ENCODE measurements at places on chromosomes 4 and X.

- no peak for DNase-seq
Measured at GRCh38 chr4:105059337-105059736, 87.3 kb upstream of the TET2 start.

GRCh38 chr4:41334182-41334581 lies 77.5 kb downstream of the UCHL1 start:
- DNase-seq: no peak

- DNase-seq: no peak
Measured at GRCh38 chrX:79400623-79401022, 33.5 kb upstream of the ITM2A start.

GRCh38 chr4:142687547-142688275 lies 158.4 kb downstream of the INPP4B start:
- no peak for DNase-seq

DNA sequence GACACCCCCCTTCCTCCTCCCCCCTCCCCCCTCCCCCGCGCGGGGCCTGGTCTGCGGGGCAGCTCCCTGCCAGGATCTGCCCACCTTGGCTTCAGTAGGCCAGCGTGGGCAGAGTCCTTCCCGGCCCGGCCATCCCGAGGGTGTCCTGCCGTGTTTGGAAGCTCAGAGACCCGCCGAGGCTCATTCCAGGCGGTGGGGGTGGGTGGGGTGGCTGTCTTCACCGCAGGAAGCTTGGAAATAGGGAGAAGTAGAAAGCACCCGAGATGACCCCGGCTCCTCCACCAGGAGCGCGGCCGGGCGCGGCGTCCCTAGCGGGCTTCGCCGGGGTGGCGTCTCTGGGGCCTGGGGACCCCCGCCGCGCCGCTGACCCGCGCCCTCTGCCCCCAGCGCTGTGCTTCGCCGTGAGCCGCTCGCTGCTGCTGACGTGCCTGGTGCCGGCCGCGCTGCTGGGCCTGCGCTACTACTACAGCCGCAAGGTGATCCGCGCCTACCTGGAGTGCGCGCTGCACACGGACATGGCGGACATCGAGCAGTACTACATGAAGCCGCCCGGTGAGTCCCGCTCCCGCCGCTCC lies 1.6 kb downstream of the NAT8L start:
- no peak for DNase-seq

DNA sequence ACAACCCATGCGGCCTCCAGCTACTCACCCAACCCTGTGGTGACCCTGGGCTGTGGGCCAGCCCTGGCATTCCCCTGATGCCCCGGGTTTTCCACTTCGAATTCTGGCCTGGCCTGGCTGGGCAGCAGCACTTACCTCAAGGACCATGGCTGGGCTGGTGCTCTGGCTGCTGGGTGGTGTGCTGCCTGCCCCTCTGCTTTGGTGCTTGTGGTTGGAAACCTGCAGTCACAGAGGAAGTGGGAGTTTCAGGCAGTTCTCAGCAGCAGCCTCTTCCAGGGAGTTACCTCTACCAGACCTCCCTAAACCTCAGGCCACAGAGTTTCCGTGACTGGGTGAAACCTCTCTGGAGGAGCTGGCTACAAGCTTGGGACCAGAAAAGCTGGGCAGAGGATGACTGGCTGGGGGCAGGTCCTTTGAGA lies at the start of gene CXCR3:
Gene CXCR3 (minus strand): TSS at position 209 of the 419 bp plus-strand sequence. CDS start 62 bp downstream, at position 147.
- no peak for DNase-seq

DNA sequence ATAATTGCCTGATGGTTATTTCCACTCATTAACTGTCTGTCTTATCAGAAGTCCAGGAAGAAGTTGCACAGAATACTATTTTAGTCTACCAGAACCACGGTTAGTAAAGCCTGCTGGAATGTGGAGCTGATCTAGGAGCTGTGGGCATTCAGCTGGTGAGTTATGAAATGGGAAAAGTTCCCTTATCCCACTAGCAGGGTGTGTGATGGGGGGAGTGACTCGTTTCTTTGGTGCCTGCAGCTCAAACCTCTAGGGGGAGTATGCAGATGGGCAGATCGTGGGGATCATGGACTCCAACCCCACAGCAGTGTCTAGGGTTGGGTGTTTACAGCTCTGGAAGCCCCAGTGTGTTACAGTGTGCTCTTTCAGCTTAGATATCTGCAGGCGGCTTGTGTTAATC lies 305.7 kb upstream of the BOD1L1 start:
- no peak for DNase-seq

- no peak for DNase-seq
Measured at GRCh38 chr4:107035819-107036583, at the start of gene DKK2. TSS of gene DKK2 (minus strand) at chr4:107036313. CDS start at chr4:107035591, 722 bp downstream.

GRCh38 chr4:163077680-163078079 lies 89.0 kb downstream of the NAF1 start:
- DNase-seq: no peak

- DNase-seq: no peak
Measured at GRCh38 chr4:31548021-31548420, 827.9 kb downstream of the PCDH7 start.

DNA sequence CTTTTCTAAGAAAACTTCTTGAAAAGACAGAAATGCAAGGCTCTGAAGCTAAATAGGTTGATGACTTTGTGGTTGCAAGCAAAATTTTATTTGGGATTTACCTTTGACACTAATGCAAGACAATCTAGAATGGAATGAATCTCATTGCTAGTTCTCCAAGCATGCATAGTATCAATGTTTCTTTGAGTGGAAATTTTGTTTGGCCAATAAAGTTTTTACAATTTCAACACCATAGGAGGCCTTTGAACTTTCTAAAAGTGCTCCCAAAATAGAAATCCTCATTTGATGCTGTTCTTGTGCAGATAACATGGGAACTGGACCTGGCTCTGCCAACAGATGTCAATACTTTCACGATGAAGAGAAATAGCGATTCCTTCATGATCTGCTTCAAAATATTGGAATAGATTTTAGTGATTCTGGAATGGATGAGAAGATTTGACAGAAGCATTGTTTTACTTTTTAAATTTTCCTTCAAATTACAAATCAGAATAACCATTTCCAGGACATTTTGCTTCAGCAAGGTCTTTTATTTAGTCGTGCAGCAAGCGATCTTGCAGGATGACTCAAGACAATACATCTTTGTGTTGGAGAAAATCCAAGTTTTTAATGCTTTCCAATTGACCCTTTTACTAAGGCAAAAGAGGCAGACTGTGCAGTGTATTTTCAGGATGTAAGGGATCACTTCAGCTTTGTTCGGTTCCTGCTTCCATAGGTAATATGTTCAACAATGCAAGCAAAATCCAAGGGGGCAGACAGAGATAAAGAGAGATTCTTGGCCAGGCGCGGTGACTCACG lies 51.7 kb upstream of the OTUD4 start:
- no peak for DNase-seq

- DNase-seq: no peak
Measured at GRCh38 chrX:55008571-55009358, 8.6 kb downstream of the APEX2 start.

DNA sequence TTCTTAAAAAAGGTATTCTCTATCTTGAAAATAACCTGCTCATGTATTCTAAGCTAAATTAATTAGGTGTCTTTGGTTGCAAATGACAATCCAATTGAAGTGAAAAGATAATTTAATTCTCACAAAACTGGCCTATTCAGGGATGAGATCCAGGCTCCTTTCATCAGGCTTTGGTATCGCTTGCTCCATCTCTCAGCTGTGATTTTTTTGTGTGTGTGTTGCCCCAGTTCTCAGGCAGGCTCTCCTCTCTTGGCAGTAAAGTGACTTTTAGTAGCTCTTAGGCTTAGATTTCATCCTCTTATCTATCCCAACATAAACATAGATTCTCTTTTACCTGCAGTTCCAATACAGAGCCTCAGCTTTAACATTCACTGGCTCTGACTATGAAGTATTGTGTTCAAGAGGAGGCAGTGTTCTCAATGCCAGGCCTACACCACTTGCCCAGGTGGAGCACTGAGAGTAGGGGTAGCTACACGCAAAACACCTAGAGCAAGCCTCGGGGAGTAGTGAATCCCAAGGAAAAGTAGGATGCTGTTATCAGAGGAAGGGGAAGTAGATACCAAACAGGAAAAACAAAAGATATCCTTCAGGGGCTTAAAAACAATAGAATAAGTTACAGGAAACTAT lies 392.4 kb upstream of the ATOH1 start:
- no peak for DNase-seq

DNA sequence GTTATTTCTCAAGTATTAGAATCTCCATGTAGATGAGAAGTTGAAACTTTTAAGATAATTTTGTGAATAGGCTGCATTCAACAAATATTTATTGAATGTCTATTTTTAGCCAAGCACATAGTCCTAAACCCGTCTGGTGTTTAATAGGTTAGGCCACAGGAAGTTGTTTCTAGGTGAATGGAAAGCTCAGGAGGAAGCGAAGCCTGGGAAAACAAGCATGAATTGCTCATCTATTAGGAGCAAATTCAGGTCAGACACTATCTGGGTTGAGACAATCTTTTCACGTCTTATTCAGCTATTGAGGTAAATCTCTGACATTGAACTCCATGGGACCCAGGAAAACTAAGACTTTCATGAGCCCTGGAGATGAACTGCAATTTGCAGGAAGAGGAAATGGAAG lies 43.1 kb upstream of the FREM3 start:
- no peak for DNase-seq

DNA sequence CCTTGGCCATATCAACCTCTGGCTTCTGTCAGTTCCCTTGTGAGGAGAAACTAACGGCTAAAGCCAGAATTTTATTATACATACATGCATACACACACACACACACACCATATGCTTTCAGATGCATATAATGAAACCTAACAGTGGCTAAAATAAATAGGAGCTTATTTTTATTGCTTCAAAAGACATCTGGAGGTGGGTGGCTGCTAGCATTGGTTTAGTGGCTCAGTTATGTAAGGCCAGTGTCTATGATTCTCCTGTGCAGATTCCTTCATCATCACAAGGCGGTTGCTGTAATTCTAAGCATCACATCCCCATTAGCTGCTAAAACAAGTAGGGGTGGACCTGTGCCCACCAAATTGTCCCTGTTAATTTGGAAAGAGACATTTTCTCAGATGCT lies 110.8 kb downstream of the MAPK10 start:
- no peak for DNase-seq

DNA sequence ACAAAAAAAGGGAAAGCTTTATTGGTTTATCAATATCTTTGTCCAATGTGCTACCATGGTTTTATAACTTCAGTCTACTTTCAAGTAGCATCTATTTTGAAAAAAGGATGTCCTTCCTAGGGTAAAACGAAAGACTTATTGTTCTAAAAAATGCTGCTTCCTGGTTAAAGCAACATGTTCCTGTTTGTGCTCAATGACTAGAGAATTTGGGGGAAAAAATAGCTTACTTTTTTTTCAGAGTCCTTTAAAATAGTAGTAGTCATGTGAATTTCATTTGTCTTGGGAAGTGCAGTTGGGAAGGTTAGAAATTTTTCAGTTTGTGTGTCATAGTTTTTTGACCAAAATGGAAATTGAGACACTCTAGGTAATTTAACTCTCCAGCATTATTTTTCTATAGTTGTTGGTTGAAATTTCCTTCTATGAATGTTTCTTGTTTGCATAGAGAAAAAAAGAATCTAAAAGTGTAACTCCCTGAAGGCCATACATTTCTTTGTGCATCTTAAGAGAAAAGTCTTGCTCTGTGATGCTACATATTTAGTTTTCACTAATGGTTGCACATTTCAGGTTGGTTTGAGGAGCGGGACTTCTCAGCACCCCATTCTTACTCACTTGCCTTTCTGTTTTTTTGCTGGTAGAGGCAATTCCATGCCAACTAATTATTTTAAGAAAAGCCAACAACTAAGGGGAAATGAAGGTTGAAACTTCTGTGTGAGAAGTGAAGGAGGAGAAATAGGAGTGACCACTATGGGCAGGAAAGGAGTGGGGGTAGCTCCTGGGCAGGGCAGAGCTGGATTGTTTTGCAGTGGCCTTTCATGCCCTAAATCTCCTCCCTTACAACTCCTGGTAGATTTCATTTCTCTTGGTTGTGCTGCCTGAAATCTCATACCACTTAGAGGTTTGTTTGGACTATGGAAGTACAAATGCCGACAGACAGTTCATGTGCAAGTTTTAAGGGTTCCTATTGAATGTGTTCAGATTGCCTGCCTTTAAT lies 76.4 kb downstream of the RAPGEF2 start:
- no peak for DNase-seq

- DNase-seq: no peak
Measured at GRCh38 chr4:182748949-182749348, 168.2 kb downstream of the DCTD start.

DNA sequence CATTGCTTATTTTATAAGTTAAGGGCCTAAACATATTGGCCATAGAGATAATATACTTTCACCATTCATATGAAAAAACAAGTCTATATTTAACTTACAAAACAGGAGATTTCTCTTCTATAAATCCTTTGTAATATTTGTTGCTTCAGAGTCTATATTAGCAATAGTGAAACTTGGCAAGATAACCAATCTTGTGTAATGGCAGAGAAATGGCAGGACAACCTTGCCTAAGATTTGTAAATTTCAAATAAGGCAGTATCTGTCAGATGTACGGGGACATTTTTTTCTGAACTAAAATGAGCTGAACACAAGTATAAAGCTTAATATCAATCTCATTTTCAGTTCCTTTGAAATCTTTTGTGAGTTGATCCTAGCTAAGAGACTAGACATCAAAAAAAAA lies 17.8 kb upstream of the CPEB2 start:
- no peak for DNase-seq

- DNase-seq: no peak
Measured at GRCh38 chr4:9994246-9994847, 26.9 kb downstream of the SLC2A9 start.

DNA sequence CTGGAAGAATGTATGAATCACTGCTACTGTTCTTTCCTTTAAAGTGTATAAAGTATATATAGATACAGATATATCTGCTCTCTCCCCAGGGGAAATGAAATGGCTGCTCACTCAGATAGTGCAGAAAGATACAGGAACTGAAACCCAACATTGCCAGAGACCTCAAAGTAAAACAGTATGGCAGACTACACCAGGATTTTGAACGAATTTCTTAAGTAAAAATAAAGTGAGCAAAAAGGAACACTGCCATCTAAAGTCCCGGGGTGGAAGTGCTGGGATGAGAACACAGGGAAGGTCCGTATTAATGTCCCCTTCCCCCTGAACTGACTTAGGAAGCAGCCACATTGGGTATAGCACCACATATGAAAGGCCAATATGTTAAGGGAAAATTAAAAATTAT lies 93.4 kb downstream of the TMA16 start:
- no peak for DNase-seq

DNA sequence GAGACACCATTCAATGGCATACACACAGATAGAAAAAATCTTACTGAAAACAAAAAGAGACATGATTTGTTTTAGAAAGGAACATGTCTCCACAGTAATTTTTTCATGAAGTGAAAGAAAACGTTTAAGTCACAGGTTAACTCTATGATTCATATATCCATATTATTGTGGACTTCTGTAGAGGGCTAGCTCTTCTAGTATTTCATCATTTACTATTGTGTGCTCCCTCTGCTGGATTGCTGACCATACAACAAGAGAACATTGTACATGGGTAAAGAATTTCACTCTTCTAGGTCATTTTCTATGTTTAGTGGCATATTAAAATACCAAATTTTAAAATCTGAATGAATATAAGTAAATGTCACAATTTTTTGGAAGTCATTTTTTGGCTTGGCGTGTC lies 91.8 kb upstream of the POU3F4 start:
- DNase-seq: no peak

Measured in NCI-H2081 treated with DMSO at 0.1 percent for 48 hours (cell line).